Muscle of leg (tissue), 16 donors: ENCODE measurements at places on chromosomes 6 and 20. TPM values are rescaled to one million over a fixed set of nuclear protein-coding genes. Genes with fewer than 3 reads are reported as not detected.

LSM2 gene
- total RNA-seq: 42.0 TPM

TMEM244 gene
- total RNA-seq: 0.22 TPM

TREM2 gene
- 0.75 TPM for total RNA-seq

LY6G6D gene
- total RNA-seq: 0.58 TPM

SMIM29 gene
- 12.0 TPM for total RNA-seq

HLA-E gene
- 73.6 TPM for total RNA-seq

PCK1 gene
- total RNA-seq: 0.13 TPM

KHDC1L gene
- 0.13 TPM for total RNA-seq

ZBP1 gene
- 0.13 TPM for total RNA-seq

TEAD3 gene
- total RNA-seq: 20.6 TPM

USP49 gene
- total RNA-seq: 2.7 TPM

TRERF1 gene
- 5.1 TPM for total RNA-seq

MAP1LC3A gene
- 21.2 TPM for total RNA-seq

LINC00237 gene
- total RNA-seq: 0.18 TPM

RNF39 gene
- not detected for total RNA-seq

F13A1 gene
- total RNA-seq: 48.6 TPM

DHX35 gene
- total RNA-seq: 10.1 TPM

OR2H1 gene
- total RNA-seq: not detected

TBX18 gene
- total RNA-seq: 20.3 TPM

RPP40 gene
- 14.9 TPM for total RNA-seq

POPDC3 gene
- total RNA-seq: 48.5 TPM

IL17A gene
- not detected for total RNA-seq

CEBPB gene
- total RNA-seq: 7.3 TPM

MAP3K5 gene
- 1.9 TPM for total RNA-seq

DEFB132 gene
- not detected for total RNA-seq

SLC17A1 gene
- not detected for total RNA-seq

CEP85L gene
- total RNA-seq: 41.9 TPM

ACSS1 gene
- total RNA-seq: 10.5 TPM

PKIB gene
- 1.6 TPM for total RNA-seq

PBOV1 gene
- total RNA-seq: not detected

HDAC2 gene
- total RNA-seq: 64.5 TPM

SRXN1 gene
- total RNA-seq: 11.6 TPM

JPH2 gene
- 76.8 TPM for total RNA-seq

PXDC1 gene
- 15.3 TPM for total RNA-seq

ERVFRD-1 gene
- total RNA-seq: 0.04 TPM

SRMS gene
- not detected for total RNA-seq

LPIN3 gene
- total RNA-seq: 2.0 TPM

ANKRD6 gene
- total RNA-seq: 7.7 TPM

FOXA2 gene
- not detected for total RNA-seq

CEP250 gene
- total RNA-seq: 15.0 TPM

SPATA25 gene
- 5.7 TPM for total RNA-seq

RAB44 gene
- total RNA-seq: 0.04 TPM

SNAI1 gene
- 3.8 TPM for total RNA-seq

TUBB2A gene
- 73.2 TPM for total RNA-seq

CALHM5 gene
- 3.7 TPM for total RNA-seq
